ENCODE measurements at places on chromosomes 4 and X.

- peak; percentile 19 for DNase-seq
Observed at GRCh38 chr4:88002786-88003185, 4.6 kb upstream of the PKD2 start.

DNA sequence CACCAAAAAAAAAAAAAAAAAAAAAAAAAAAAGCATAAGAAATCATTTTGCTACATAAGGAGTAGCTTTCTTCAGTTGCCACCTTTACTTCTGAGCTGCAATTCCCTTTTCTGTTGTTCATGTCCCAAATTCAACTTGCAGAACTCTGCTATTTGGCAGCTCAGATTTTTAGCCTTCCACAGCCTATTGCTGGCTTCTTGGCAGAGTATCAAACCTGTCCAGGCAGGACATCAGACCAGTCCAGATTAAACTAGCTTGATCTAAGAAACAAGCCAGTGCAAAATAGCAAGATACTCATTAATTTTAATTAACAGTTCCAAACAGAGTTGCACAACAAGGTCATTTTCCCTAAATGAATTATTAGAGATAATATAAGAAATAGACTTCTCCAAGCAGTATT lies 123.6 kb upstream of the NR3C2 start:
- no peak for DNase-seq

- DNase-seq, result peak; percentile 31
Observed at GRCh38 chr4:165301833-165302232, 25.6 kb upstream of the MSMO1 start.

DNA sequence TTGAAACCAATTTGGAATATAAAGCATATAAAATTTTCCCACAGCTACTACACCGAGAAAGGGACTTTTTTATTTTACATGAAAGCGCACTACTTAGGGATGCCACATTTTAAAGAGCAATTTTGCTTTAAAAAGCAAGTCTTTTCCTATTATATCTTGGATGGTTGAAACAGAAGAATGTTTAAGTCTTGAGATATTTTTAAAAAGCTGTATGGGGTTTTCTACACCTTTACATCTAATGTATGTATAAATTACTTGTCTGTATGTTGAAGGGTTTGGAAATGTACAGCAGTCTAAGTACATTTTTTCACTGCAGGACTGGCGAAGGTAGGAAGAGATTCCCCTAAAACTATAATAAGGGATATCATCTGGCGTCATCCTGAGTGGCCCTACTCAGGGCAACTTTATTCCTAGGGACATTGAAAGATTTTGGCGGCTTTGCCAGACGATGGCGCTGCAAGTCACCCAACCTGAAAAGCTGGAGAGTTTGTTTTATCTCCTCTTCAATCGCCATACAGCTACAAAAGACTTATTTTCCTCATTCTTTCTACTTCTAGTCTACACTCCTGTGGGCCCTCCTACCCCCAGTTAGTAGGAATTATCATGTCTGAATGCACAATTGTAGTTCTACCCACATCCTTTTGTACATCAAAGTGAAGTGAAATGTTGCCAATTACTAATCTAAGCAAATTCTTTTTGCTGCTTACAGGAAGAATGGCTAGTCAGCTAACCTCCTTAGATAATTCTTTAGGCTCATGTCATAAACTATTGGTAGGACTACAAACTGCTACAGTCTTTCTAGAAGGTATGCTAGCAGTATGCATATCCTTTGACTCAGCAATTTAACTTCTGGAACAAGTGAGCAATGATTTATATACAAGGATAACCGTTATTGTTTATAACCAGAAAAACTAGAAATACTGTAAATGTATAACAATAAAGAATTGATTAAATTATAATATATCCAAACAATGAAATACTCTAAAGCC lies 782 bp upstream of the NEK1 start:
- peak; percentile 82 for DNase-seq

- no peak for DNase-seq
Observed at GRCh38 chrX:119605464-119606279, 552 bp downstream of the NKRF start.

- DNase-seq, result no peak
Observed at GRCh38 chrX:103256651-103257050, 1.7 kb upstream of the TCEAL8 start.

GRCh38 chr4:874056-874455 lies 48.1 kb upstream of the CPLX1 start:
- DNase-seq, result no peak

DNA sequence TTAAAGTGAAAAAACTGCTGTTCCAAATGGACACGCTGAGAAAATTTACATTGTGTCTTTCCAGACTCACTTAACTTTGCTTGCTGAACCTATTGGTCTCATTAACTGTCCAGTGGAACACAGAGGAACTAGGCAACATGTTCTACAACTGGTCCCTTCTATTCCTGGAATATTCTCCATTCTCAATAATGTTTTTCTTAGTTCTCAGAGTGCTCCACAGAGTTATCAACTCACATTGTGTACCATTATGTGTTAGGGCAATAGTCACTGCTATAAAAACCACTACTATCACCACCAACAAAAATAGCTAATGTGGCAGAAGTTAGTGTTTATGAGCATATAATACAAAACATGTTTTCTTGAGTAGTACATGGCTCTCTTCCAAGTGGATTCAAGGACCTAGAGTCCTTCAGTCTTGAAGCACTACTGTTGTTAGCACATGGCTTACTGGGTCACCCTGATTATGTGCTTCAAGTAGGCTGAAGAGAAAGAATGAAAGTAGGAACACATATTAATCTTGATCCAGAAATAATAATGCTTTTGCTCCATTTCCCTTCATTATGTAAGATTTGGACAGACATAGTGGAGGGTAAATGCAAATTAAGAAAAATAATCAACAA lies 865.3 kb upstream of the HS3ST1 start:
- DNase-seq, result no peak

- peak; percentile 88 for DNase-seq
Observed at GRCh38 chrX:53223955-53224859, 800 bp downstream of the KDM5C start.

DNA sequence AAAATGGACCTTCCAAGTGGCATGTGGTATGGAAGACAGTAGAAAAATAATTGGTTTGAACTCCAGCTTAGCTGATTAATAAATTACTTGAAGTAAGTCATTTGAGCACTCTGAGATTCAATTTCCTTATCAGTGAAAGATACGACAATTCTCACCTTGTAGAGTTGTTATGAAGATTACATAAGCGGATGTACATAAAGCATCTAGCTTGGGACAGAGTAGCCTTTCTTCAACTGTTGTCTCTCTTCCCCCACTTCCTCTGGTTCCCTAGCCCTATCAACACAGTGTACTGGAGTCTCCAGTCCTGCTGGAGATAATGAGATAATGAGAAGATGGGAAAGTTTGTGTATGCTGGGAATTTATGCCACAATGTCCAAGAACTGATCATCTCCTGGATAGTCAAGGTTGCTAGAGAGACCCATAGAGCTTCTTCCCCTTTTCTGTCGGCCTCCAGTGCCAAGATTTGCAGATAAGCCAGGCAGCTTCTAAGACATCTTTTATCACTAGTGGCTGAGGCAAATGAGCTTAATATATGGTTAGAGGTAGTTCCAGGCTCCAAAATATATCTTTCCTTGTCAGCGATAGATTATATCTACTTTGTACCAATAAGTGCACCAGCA lies 33.9 kb downstream of the VSIG4 start:
- DNase-seq, result no peak

- no peak for DNase-seq
Observed at GRCh38 chr4:55617587-55618197, 18.4 kb downstream of the NMU start.

- DNase-seq, result no peak
Observed at GRCh38 chr4:140813804-140814203, 57.6 kb upstream of the TBC1D9 start.

- no peak for DNase-seq
Observed at GRCh38 chrX:153642051-153642654, 4.8 kb upstream of the DUSP9 start.

GRCh38 chrX:39624166-39624565 lies 473.6 kb downstream of the BCOR start:
- no peak for DNase-seq

DNA sequence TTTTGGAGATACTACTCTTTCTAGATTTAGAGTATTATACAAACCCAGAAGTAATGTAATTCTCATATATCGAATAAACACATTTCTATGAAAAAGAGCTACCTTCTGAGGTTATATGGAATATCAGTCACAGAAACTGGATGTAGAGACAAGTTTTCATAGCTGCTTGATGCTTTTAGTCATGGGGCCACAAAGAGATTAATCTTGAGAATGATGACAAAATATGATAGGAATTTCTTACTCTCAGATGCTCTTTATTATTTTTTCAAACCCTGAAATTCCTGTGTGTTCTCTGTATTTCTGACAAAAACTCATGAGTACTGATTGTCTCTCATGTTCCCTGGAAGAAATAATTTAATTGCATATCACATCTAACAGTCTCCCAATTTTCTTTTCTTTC lies 662.5 kb downstream of the RAPGEF2 start:
- no peak for DNase-seq

DNA sequence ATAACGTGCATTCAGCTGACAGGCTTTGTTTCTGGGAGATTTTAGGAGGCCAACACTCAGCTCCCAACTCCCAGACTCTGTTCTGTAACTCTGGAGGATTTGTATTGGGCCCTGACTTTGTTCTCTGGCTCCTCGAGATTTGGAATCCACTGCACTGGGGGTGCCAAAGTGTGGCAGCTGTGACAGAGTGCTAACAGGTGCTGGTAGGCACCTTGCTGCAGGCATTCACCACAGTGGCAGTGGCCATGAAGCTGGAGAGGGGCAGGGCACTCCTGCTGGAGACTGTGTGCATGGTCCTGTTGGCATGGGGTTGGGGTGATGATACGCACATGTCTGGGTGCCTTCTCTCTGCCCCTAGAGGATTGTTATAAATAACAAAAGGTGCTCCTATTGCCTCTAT lies 1094.9 kb upstream of the SLIT2 start:
- no peak for DNase-seq
